Immature natural killer cell (primary cell): ENCODE measurements at places on chromosomes 5 and 9.

GRCh38 chr9:19269582-19269981 is 39.1 kb downstream of the DENND4C start:
- DNase-seq = no peak

GRCh38 chr5:170143091-170143490 is 37.4 kb downstream of the FOXI1 start:
- DNase-seq = no peak

- no peak for DNase-seq
Measured at GRCh38 chr5:109880907-109881685, 191.4 kb downstream of the MAN2A1 start.

GRCh38 chr9:83466877-83467276 is 71.3 kb downstream of the FRMD3 start:
- DNase-seq = no peak

DNA sequence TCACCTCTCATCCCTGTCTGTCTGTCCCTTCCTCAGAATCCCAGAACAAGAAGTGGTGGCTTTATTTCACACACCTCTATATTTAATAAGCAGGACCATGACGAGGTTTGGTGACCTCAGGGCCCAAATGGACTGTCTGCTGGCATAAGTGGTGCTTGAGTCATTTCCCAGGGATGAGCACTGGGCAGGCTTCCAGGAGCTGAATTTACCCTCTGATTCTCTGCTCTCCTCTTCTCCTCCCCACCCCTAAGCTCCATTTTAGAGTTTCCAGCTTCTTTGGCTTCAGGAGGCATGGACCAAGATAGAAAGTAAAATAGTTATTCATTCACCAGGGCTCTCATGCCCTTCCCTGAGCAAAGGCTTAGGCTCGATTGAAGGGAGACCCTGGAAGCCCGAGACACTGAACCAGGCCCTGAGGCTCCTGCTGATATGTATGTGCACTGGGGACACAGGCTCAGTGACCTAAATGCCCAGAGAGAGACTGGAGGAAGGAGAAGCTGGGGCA is 69.1 kb downstream of the PPARGC1B start:
- no peak for DNase-seq

GRCh38 chr5:105593011-105593760 is 2030.6 kb upstream of the NUDT12 start:
- DNase-seq = no peak

GRCh38 chr5:179224741-179225140 is 120.5 kb downstream of the ADAMTS2 start:
- DNase-seq = no peak

DNA sequence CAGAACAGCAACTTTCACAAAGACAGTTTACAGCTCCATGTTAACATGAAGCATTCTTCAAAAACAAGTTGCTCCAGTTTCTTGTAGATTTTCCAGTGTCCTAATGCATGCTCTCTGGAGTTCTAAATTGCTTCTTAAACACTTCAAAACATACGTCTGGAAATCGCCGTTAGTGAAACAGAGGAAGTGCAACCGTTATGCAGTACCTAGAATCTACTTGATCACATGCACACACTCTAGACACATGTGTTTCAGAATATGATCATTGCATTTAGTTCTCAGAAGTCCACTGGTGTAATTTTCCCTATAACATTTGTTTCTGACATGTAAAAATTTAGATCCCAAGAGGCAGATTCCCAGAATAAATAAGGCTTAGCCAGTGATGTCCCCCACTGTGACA is 41.1 kb upstream of the RUFY1 start:
- DNase-seq = no peak

GRCh38 chr5:72141440-72142355 is 34.4 kb downstream of the MAP1B start:
- no peak for DNase-seq

DNA sequence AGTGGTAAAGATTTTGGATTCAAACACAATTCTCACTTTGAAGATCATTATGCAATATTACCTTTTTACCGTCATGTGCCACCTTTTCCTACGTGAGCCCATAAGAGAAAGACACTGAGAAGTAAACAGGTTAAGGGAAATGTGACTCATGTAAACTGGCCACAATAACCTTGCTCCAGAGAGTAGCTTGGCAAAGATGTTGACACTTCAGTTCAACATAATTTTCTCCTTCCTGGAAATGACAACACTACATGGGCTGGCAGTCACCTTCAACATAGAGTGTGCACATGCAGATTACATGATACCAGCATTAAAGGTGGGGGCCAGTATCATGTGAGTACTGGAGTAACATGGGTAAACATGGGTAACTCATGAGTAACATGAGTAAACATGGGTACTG is 141.9 kb downstream of the CDK5RAP2 start:
- DNase-seq = no peak

DNA sequence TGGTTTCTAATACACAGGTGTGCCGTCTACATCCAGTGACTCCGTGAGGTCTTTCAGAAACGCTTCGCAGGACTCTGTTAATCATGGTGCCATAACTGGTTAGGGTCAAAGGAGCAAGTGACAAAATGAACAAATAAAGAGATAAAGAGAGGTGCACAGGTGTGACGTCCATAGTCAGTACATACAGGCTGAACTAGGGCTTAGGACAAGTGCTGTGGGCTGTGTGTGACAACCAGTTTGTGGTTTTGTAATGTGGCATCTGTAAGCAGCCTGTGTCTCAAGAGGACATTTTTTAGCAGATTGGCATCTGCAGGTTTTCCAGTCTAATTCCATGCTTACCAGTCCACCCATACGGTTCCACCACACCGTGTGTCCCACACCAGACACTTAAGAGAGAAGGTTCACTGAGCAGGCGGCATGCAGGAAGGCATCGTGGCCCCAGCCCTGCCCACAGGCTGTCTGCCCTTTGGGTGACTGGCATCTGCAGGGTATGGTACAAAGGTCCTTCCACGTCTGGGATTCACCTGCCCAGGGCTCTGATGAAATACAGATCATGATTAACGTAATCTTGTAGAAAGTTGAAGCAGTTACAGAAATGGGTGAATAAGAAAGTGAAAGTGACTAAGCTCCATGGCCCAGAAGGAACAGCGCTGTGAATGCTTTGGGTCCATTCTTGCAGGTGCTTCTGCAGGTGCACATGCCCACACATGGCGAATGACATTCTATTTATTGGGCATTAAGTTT is 26.9 kb downstream of the SRD5A1 start:
- no peak for DNase-seq

DNA sequence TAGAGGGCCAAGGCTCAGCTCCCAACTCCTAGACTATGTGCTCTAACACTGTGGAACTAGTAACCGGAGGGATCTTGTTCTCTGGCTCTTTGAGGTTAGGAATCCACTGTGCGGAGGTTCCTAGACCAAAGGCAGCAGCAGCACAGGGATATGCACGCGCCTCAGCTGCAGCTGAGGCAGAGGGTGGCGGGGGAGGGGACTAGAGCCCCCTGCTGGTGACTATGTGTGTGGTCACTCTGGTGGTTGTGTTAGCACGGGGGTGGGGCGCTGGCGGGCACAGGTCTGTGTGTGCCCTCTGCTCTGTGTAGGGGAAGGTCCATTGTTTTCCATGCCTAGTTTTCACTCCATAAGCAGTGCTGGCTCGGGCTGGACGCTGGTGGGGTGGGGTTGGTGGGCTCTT is 458.0 kb upstream of the IZUMO3 start:
- DNase-seq = no peak

DNA sequence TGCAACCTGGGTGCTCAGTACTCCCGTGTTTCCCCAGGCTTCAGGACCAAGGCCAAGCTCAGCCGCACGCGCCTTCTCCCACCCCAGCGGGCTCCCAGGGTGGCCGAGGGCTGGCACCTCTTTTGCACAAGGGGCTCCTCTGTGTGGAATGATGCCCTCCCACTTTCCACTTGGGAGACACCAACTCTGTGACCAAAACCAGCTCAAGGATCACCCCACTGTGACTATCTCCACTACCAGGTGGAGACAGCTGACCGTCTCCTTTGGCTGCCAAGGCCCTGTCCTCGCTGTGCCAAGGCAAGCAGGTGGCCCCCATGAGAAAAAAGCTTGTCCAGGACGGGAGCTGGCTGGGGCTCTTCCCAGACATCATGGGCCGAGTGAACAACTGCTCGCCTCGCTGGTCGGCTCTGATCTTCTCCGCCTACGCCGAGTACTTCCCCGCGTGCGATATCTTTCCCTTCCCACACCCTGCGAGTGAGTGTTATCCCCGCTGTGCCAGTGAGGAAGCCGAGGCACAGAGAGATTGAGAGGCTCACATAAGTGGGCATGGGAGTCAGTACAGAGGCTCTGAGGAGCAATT is 132.8 kb downstream of the ZNF354C start:
- DNase-seq = no peak

- DNase-seq = no peak
Measured at GRCh38 chr9:132752877-132753592, 82.8 kb downstream of the GTF3C4 start.

DNA sequence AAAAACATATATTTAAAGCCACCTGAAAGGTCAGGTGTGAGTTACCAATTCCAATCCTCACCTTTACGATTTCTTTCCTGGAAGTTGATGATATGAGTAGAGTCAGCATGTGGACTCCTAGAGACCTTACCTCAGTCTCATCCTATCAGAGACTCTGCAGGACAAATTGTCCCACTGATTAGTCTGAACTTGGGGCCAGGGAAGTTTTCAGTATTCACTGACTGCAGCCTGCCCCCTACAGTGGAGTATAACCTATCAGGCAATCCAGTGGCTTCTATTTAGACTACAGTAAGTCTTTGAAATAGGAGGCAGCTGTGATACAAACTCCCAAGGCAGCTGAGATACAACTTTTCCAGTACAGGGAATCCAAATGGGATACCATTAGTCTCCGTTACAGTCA is 449.4 kb upstream of the CDH10 start:
- DNase-seq = no peak

DNA sequence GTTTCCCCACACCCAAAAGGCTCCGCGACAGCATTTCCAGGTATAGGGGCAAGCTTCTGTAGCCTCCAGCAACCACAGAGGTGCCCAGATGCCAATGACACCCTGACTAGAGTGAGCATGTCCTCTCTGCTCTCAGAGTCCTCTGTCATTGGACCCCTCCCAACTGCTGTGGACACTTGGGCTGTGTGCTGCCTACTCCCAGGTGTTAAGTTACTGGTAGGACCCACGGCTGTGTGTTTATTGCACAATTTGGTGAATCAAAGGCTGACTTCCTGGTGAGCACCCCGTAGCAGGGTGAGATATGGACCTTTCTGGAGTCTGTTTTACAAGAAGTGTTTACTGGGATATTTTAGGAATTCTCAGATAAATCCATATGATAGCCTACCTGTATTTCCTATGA is 36.0 kb downstream of the SH3GL2 start:
- DNase-seq = no peak

DNA sequence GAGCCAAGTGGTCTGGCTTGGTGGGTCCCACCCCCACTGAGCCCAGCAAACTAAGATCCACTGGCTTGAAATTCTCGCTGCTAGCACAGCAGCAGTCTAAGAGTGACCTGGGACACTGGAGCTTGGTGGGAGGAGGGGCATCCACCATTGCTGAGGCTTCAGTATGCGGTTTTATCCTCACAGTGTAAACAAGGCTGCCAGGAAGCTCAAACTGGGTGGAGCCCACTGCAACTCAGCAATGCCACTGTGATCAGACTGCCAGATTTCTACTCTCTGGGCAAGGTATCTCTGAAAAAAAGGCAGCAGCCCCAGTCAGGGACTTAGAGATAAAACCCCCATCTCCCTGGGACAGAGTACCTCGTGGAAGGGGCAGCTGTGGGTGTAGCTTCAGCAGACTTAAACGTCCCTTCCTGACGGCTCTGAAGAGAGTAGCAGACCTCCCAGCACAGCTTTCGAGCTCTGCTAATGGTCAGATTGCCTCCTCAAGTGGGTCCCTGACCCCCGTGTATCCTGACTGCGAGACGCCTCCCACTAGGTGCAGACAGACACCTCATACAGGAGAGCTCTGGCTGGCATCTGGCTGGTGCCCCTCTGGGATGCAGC is 18.2 kb upstream of the STK32A start:
- DNase-seq = no peak

- no peak for DNase-seq
Measured at GRCh38 chr9:15289603-15290002, 17.4 kb downstream of the TTC39B start.

DNA sequence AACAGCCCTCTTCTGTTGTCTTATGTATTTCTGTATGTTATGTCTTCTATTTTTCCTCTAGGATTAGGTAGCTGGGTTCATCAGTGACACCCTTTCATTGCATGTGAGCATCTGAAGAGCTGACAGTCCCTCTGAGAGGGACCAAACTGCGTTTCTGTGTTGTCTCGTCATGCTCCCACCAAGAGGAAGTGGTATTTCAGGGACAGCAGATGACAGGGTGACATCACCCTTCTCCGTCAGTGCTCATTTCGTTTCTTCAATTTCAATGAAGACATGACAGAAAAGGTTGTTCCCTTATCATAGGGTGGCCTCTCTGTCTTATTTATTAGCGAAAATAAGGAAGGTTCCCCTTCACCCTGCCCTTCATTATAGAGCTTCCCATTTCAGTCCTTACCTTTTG is 225.9 kb upstream of the NR4A3 start:
- no peak for DNase-seq

- DNase-seq = no peak
Measured at GRCh38 chr9:5582835-5583195, 46.1 kb upstream of the RIC1 start.
